ENCODE measurements at places on chromosomes 11 and 22.

DNA sequence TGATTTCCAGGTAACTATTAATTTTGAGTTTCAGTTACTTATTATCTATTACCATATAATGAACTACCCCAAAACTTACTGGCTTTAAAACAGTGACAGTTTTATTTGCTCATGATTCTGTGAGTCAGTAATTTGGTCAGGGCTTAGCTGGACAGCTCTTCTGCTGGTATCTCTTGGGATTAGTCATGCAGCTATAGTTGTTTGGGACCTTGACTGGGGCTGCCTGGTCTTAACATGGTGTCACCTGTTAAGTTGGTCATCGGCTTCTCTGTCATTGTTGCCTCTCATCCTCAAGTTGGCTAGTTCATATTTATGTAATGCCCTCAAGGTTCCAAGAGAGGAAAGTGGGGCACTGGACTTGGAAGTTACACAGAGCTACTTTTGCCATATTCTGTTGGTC is 177.5 kb downstream of the TMEM135 start:
- H3K27me3 ChIP-seq: no peaks in the 10 kb centered on the region
- no peaks in the 10 kb centered on the region for H3K36me3 ChIP-seq
- no peak overlapping the region for H3K4me3 ChIP-seq
- H3K27ac ChIP-seq: no peak overlapping the region
- no peaks in the 10 kb centered on the region for H3K4me1 ChIP-seq

- H3K27ac ChIP-seq: no peak overlapping the region
- DNase-seq: no peak
- no peaks in the 10 kb centered on the region for H3K27me3 ChIP-seq
These were observed 14.8 kb downstream of the TAB1 start for GRCh38 chr22:39414377-39414776.

DNA sequence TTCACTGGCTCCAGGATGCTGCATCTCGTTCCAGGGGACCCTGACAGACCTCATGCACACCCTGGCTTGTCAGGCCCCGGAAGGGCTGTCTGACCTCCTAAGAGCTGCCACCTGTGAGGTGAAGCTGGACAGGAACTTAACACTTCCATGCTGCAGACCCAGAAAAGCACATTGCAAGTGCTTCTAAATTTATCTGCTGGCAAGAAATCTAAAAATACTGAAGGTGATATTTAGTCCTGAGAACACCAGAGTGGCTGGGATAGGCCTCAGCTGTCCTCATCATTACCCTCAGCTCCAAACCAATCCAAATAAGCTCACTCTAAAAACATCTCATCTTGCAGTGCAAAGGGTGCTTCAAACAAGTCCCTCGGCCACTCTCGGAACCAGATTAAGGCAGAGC is 46.7 kb downstream of the ABTB2 start:
- no peaks in the 10 kb centered on the region for H3K27me3 ChIP-seq
- no peaks in the 10 kb centered on the region for H3K36me3 ChIP-seq
- no peak for DNase-seq
- peaks cover 28% of the 10 kb centered on the region for H3K4me1 ChIP-seq
- H3K4me3 ChIP-seq: no peak overlapping the region

GRCh38 chr22:21043860-21044535 is 1.7 kb upstream of the LRRC74B start:
- DNase-seq: no peak
- H3K27ac ChIP-seq: peak overlapping the region; percentile 49
- H3K27me3 ChIP-seq: no peaks in the 10 kb centered on the region
- H3K36me3 ChIP-seq: no peaks in the 10 kb centered on the region

GRCh38 chr22:20241579-20242392 is 26.3 kb downstream of the RTN4R start:
- no peaks in the 10 kb centered on the region for H3K36me3 ChIP-seq
- no peaks in the 10 kb centered on the region for H3K27me3 ChIP-seq
- no peak for DNase-seq
- H3K4me1 ChIP-seq: peaks cover 65% of the 10 kb centered on the region

- H3K4me1 ChIP-seq: no peaks in the 10 kb centered on the region
- H3K27ac ChIP-seq: no peak overlapping the region
- DNase-seq: no peak
- no peak overlapping the region for H3K4me3 ChIP-seq
These were observed 34.5 kb downstream of the CSTPP1 start for GRCh38 chr11:46970913-46971625.

GRCh38 chr22:29912605-29913398 is 29.8 kb downstream of the MTMR3 start:
- no peaks in the 10 kb centered on the region for H3K27me3 ChIP-seq
- H3K4me1 ChIP-seq: peaks cover 58% of the 10 kb centered on the region
- H3K36me3 ChIP-seq: no peaks in the 10 kb centered on the region
- no peak overlapping the region for H3K4me3 ChIP-seq

DNA sequence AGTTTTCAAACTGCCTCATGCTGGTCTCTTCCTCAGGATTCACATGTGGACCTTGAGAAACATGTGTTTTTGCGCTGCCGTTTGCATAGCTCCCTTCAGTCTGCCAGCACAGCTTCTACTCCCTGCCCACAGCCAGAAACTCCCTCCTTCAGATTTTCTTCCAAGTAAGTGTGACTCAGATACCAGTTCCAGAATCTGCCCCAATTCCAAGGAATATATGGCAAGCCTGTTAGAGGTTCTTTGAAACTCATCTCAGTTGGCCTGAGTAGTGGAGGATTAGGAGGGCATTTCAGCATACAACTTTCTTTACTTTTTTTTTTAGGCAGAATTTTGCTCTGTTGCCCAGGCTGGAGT is 67.1 kb downstream of the SNX19 start:
- no peaks in the 10 kb centered on the region for H3K27me3 ChIP-seq
- no peak for DNase-seq
- H3K4me3 ChIP-seq: no peak overlapping the region
- H3K4me1 ChIP-seq: no peaks in the 10 kb centered on the region
- no peak overlapping the region for H3K27ac ChIP-seq
- H3K36me3 ChIP-seq: no peaks in the 10 kb centered on the region

DNA sequence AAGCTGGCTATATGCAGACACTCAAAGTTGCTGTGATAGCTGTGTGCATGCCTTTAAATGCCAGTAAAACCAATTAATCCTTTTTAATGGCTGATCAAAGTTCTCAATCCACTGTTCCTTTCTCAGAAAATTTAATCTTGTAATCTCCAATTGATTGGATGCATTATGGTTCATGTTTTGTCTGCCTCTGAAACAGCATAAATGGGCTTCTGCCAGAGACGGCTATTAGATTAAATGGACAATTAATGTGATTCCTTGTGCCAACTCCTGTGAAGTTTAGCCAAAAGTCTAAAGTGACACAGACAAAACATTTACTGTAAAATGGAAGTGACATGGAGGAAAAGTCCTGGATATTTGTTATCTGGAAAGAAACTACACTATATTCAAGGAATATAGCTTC is 952.5 kb upstream of the FAT3 start:
- no peak overlapping the region for H3K4me3 ChIP-seq
- H3K27ac ChIP-seq: no peak overlapping the region
- no peaks in the 10 kb centered on the region for H3K36me3 ChIP-seq

GRCh38 chr11:61762223-61762615 is 9.8 kb downstream of the MYRF start:
- H3K27ac ChIP-seq: no peak overlapping the region
- no peaks in the 10 kb centered on the region for H3K27me3 ChIP-seq

- no peak overlapping the region for H3K27ac ChIP-seq
- DNase-seq: no peak
- H3K4me1 ChIP-seq: no peaks in the 10 kb centered on the region
- H3K4me3 ChIP-seq: no peak overlapping the region
- no peaks in the 10 kb centered on the region for H3K27me3 ChIP-seq
- H3K36me3 ChIP-seq: peaks cover 9% of the 10 kb centered on the region
These were observed 9.9 kb downstream of the EIF1AD start for GRCh38 chr11:65992056-65992455.

GRCh38 chr11:134098566-134099184 is 29.8 kb downstream of the JAM3 start:
- no peak overlapping the region for H3K27ac ChIP-seq
- no peak for DNase-seq
- no peaks in the 10 kb centered on the region for H3K36me3 ChIP-seq
- no peak overlapping the region for H3K4me3 ChIP-seq

DNA sequence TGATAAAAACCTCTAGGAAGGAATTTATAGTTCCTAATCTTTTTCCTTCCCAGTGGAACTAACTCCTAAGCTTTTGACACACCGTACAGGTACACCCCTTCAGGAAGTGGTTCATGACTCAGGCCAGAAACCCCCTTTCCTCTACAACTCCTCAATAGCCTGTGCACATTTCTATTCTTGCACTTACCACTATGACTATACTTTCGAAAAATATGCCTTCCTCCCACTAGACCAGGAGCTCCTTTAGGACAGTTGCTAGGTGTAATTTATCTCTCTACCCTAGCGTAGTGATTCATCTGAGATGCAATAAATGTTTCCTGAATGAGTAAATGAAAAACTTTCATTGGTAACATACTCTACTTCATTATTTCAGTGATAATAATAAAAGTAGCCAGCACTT is 14.5 kb downstream of the MAP6 start:
- DNase-seq: no peak
- no peak overlapping the region for H3K4me3 ChIP-seq
- H3K36me3 ChIP-seq: no peaks in the 10 kb centered on the region
- no peak overlapping the region for H3K27ac ChIP-seq
- H3K27me3 ChIP-seq: no peaks in the 10 kb centered on the region

GRCh38 chr11:103109818-103110388 is 677 bp downstream of the DYNC2H1 start:
- peaks cover 9% of the 10 kb centered on the region for H3K4me1 ChIP-seq
- peak overlapping the region; percentile 55 for H3K4me3 ChIP-seq
- no peaks in the 10 kb centered on the region for H3K36me3 ChIP-seq

DNA sequence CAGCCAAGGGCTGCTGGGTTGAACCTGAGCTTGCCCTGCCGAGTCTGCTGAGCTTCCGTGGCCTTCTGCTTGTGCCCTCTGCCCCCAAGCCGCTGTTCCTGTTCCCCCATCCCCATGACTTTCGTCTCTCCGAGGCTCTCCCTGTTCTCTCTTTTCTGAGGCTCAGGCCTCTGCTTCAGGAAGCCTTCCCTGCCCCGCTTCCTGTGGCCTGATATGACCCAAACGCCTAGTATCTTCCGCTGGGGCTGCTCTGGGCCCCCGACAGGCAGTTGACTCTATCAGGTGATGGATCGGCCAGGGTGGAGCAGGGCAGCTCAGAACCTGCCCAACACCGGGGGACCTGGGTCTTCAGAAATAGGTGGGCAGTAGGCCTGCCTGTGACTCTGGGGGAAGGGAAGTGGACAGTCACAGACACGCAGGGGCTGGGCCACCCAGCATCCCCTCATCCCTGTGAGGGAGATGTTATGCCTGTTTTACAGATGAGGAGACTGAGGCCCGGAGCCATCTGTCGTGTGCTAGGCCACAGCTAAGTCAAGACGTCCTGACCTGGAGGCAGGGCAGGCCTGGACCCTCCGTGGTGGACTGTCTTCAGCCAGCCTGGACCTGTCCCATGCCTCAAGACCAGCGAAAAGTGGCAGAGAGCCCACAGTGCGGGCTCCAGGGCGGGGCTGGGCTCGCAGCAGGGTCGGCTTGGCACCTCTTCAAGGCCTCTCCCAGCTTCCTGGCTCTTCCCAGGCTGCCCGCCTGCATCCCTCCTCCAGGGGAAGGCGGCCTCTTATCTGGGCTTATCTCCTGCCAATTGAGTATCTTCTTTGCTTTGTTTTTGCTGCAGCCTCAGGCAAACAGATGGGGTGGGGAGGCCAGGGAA is 16.2 kb downstream of the BAD start:
- H3K27me3 ChIP-seq: no peaks in the 10 kb centered on the region
- H3K4me1 ChIP-seq: peaks cover 38% of the 10 kb centered on the region
- H3K36me3 ChIP-seq: peaks cover 35% of the 10 kb centered on the region
- peak overlapping the region; percentile 78 for H3K4me3 ChIP-seq
- peak; percentile 51 for DNase-seq

DNA sequence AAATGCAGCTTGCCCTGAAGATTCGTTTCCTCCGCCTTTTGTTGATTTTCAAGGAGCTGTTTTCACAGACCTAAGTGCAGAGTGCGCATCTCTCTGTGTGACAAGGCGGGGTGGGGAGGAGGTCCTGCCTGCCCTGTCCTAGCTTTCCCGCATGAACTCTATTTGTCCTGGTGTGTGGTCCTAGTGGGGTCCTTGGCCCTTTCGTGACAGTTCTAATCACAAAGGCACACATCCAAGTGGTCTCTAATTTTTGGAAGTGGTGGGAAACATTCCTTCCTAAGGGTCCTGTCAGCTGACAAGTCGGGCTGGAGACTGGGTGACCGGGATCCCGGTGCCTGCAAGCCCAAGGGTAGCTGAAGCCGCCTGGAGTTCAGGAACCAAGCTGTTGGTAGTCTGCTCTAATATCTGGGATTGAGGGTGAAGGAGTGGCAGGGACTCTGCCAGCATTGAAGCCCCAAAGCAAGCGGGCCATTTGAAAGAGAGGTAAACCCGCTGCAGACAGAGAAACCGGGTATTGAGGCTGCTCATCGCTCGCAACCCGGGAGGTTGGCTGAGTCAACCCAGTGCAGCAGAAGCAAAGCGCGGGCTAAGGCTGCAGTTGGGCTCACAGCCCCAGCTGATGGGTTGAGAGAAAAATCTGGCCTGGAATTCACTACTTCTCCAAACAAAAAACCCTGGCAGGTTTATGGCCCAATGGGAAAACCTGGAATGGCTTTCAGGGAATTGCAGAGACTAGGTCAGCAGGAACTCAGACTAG is 28.1 kb upstream of the FBXO3 start:
- no peak overlapping the region for H3K27ac ChIP-seq
- H3K36me3 ChIP-seq: no peaks in the 10 kb centered on the region
- peak; percentile 42 for DNase-seq

All from upper lobe of left lung (tissue), 6 donors.